ENCODE measurements at places on chromosomes 7 and 10.

DNA sequence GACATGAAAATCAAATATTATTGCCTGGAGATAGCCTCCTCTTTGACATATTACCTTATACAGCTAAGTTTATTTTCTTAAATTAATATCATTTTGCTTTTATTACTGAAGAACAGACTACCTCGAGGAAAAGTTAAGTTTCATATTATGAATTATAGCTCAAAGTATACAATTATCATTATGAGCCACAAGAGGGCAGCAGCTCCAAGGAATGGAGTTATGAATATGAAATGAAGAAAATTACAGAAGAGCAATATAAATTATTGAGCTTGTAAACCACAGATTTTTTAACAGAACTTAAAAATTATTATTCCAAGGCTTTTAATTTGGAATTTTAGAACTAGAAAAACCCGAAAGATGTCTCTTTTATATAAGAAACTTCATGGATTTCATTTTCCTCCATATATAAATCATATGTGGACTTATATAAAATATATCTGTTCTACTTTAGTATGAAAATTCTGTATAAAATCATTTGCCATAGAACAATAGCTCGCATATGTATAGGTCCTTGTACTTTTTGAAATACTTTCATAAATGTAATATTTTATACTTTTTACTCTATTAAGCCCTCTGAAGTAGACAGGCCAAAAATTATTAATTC, 40.1 kb downstream of the IQUB start:
- no peak for DNase-seq

DNA sequence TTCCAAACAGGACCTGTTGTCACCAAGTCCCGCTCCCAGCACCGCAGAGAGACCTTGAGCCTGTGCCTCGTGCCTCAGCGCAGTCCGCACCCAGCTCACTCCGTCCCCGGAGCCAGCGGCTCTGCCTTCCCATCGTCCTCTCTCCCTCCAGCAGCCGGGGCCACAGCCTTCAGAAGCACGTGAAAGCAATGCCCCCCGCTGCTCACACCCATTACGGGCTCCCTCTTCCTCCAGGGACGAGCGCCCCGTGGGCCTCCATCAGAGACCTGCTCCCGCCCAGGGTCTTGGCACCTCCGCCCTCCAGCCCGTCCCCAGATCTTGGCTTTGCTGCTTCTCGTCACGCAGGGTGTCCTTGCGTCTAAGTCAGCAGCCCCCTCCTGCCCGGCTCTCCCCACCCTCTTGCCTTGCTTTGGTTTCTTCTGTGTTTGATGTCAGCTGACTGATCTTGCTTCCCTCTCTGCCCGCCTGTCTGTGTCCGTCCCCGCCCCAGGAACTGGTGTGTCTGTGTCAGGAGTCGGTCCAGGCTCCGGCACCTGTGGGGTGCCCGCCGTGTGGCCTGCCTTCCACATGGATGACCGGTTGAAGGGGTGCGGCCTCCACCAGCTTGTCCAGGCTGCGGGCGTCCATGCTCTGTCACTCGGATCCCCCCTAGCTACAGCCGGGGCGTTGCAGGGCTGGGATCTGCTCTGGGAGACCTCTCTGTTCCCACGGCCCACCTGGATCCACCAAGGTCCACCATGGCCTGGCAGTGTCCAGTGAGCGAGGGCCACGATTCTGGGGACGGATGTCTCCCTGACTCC, 61.9 kb downstream of the FOXL3 start:
- DNase-seq: no peak

DNA sequence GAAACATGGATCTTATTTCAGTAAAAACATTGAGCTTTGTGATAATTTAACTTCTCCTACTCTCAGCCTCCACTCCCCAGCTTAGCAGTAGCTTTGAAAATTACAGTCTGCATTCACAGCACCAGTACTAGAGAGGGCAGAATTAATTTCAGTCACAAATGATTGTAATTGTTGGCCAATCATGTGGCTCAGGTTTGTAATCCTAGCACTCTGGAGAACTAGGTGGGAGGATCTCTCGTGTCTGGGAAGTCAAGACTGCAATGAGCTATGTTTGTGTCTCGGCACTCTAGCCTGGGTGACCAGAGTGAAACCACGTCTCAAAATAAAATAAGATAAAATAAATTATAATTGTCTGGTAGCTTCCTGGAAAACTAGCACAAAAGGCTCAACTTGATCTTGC, 620.9 kb downstream of the TNS3 start:
- DNase-seq: no peak

GRCh38 chr7:117485118-117485620, 5.3 kb downstream of the CFTR start:
- no peak for DNase-seq

DNA sequence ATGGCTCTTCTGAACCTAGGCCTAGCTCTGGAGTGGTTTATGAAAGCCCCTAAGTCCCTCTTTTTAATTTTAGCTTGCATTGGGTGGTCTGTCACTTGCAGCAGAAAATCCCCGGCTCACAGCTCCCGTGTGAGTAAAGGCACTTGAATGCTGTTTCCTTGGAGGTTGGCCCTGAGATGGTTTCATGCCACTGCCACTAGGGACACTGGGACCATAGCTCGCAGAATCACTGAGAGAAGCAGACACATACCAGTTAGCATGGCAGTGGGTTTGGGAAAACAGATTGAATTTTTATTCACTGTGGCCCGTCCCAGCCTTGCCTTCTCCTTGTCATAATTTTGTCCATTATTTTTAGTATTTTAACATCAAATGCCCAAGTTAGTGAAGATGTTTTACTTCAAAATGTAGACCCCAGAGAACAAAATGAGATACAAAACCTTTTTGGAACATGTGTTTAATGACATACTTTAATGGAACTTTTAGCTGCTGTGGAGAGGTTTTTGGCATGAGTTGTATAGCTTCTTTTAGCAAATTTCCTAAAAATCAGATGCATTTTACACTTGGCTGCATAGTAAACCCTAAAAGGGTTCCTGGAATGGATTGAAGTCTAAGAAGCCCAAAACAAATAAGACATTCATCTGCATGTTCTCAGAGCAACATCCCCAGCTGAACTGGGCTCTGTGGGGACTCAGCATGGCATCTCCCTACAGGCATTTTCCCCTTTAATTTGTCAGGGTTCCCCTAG, 259.7 kb upstream of the PITRM1 start:
- no peak for DNase-seq

DNA sequence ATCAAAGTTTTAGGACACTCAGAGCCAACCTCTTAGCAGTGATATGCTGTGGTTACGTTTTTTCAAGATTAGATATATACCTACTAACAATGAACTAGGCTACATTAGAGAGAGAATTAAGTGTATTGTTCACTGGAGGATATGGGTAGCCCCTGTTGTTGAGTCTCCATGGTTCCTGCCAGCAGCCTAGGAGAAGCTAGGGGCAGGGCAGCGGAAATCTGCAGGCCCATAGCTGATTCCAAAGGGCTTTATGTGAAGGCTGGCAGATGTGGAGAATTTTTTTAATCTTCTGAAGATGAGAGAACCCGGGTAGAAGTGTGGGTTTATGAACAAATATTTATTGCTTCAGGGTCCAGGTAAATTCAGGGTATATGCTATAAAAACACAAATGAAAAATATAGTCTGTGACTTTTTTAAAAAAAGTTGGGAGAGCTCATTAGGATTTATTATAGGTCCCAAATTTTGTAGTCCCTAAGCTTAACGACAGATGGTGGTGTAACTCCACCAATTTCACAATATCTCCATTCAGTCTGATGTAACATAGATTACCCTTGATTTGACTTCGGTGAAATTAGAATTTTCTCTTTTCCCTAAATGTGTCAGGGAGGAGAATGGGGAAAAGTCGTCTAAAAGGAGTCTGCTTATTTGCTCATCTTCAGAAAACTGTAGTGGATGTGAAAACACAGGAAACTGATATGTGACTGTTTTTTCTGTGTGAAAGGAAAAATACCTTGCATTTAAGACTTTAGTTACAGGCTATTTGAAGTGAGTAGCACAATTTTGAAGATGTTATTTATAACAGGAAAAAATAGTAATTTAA, 163.0 kb upstream of the PPP1R3A start:
- peak; percentile 18 for DNase-seq

GRCh38 chr7:17586711-17587110, 288.3 kb downstream of the AHR start:
- no peak for DNase-seq

GRCh38 chr10:50501924-50502452, 121.8 kb downstream of the SGMS1 start:
- DNase-seq: no peak

GRCh38 chr7:107909445-107909844, 18.5 kb downstream of the DLD start:
- DNase-seq: no peak

DNA sequence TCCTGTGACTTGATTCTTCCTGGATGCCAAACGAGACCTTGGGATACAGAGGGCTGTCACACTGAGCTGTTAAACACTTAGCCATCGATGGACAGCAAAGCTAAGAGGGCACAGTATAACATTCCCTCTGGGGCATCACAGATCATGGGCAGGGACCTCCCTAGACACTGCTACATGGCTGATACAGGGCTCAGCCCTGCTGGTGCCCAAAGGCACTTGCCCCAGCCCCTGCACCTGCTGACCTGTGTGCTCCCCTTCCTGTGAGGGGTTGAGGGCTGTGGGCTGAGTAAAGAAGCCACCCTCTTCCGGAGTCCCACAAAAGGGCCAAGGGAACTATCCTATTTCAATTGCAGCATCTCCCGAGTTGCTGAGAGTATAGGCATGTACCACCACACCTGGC, 337.9 kb downstream of the EXOC4 start:
- no peak for DNase-seq

DNA sequence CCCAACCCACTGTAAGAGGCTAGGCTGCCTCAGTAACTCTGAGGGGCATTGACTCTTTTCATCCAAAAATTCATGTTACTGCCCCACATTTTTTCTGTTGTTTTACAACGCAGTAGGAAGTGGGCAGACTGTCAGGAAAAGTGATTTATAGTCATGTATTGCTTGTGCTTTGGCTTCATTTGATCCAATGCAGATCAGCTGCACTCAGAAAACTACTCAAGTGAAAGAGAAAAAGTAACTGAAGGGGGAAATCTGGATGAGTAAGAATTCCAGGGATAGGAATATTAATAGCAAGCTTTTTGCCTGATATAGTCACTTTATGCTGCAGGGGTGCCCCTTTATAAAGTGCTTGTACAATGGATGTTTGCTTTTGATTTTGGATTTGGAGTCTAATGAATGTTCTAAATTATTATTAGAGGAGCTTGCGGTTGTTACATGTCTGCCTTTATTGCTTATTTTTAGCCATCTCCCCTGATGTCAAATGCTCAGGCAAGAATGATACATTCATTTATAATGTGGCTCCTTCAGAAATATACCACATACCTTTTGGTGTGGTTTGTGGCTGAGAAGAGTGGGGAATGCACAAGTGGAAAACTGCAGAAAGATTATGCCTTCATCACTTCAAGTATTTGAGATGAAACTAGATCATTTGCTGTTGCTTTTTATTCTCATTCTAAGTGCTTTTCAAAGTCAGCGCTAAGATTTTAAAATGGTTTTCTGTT, 86.1 kb downstream of the EGFR start:
- DNase-seq: no peak

GRCh38 chr10:97131666-97132065, 54.1 kb downstream of the SLIT1 start:
- DNase-seq: no peak
